ENCODE measurements at places on chromosomes 16 and 17.
A peak's percentile ranks its signal among the peaks of the same experiment; 100 is the strongest.

DNA sequence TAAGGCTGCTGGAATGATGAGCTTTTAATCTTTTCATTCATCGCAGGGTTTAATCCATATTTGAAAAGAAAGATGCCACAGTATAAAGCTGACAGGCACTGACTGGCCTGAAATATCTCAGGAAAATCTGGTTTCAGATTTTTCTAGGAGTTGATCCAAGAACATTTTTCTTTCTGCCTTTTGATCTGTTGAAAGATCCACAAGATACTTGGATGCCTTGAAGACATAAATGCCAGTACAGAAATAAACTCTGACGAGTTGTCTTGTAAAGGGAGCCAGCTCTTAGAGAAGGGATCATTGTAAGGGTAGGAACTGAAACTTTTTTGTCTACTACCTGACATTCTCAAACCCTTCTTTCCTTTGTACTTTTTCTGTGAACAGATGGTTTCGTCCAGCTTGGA, 25.4 kb upstream of the KRT20 start:
- no peak for DNase-seq

- DNase-seq, result no peak
Measured at GRCh38 chr17:35460354-35460851, 11.8 kb upstream of the SLFN13 start.

GRCh38 chr16:82748026-82748425, 121.3 kb downstream of the CDH13 start:
- no peak for DNase-seq

DNA sequence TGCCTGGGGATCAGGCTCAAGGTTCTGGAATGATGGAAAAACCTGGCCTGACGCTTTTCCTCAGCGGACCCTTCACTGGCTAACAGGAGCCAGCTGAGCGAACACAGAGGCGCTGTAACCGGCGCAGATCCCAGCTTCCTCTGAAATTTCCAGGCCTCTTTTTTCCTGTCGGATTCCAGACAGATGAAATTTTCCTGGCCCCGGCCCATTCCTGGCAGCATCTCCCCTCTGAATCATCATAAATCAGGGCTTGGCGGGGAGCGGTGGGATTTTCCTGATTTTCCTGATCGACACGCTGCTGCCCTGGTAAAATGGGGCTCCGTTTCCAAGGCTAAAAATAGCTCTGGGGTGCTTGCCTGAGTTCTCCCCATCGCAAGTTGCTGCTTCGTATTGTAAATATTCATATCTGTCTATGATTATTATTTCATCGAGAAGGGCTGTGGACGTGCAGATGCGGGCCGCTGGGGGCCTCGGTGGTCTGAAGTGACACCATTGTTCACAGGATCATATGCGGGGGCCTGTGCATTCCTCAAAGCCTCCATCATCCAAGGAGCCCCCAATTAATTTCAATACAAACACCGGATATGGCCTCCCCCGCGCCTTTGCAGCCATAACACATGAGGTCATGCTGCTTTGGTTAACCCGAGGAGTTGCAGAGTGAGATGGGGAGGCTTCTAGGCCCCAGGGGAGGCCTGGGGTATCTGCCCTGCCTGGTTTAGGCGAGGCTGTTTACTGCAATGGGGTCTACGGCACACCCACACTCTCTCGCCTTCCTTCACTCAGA, 45.8 kb upstream of the ETV4 start:
- DNase-seq, result no peak

- no peak for DNase-seq
Measured at GRCh38 chr16:48895142-48895541, 285.2 kb upstream of the N4BP1 start.

- no peak for DNase-seq
Measured at GRCh38 chr16:15435216-15435864, 952 bp downstream of the BMERB1 start.

DNA sequence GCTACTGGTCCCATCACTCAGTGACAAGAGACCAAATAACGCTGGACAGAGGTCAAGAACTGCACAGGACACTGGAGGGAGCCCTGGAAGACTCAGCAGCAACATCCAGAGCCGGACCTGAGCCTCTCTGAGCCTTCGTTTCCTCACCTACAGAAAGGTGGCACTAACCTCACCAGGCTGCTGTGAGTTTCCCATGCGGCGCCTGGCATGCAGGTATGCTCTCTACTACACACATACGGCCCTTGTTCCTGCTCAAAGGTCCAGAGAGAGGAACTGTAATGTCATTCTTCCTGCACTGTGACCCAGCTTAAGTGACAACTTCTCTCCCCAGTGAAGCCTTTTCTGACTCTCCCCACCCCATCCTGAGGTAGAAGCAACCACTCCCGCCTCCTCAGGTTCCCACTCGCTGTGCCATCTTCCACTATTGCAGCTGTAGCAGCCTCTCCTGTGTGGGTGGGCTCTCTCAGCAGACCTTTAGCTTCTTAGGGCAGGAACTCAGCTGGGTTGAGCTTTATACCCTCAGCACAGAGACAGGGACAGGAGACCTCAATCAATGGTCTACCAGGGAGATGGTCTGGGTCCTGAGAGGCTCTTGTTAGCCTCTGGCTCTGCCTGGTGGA, 43.9 kb upstream of the SREBF1 start:
- no peak for DNase-seq

DNA sequence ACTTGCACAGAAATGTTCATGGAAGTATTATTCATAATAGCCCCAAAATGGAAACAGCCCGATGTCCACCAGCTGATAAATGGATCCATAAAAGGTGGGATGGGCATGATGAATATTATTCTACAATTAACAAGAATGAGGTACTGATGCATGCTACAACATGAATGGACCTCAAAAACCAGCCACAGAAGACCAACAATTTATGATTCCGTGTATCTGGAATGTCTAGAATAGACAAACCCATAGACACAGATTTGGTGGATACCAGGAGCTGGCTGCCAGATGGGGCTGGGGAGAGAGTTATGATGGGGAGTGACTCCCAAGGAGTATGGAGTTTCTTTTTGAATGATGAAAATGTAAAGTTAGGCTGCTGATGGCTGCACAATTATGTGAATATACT, 10.8 kb upstream of the NAGLU start:
- no peak for DNase-seq

DNA sequence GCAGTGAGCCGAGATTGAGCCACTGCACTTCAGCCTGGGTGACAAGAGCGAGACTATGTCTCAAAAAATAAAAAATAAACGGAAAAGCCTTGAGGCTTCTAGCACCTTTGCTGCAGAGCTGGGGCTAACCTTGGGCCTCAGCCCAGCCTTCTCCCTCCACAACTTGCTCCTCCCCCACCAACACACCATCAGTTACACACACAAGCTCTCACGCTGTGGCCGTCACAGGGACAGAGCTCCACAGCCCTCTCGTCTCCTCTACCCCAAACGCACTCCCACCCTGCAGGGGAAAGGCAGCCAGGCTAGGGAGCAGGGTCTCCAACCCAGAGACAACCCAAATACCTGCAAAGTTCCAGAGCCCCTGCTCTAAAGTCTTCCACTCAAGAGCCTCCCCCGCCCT, 22.0 kb upstream of the MRPS23 start:
- no peak for DNase-seq

- DNase-seq, result no peak
Measured at GRCh38 chr17:66711881-66712321, 123.0 kb upstream of the CACNG5 start.

DNA sequence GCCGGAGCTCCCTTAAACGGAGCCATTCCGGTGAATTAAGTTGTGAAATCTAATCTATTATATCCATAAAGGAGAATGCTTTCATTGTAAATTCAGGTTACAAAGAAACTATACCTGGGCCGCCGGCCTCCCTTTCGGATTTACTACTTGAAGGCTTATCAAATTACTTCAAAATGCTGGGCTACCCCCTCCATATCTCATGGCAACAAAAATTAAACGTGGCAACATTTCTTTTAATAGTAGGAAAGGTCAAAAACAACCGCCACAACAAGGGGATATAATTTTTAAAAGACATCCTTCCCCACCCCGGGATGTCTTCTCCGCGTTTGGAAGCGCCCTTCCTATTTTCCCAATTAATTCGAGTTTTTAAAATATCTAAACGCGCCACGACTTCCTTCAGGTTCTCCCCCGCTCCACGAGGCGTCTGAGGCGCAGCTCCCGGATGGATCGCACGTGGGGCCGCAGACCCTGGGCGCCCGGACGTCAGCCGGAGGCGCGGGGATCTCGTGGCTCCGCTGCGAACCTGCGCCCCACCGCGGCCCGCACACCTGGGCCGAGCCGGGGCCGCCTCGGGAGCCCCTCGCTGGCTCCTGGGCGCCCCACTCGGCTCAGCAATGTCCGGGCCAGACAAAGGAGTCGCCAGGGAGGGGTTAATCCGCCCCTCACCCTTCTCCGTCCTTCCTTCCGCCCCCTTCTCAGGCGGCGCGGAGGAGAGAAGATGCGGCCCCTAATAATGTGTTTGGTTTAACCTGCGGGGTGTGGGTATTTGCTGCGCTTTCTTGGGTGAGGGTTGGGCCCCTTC, 47.4 kb upstream of the SLC38A10 start:
- DNase-seq, result no peak

DNA sequence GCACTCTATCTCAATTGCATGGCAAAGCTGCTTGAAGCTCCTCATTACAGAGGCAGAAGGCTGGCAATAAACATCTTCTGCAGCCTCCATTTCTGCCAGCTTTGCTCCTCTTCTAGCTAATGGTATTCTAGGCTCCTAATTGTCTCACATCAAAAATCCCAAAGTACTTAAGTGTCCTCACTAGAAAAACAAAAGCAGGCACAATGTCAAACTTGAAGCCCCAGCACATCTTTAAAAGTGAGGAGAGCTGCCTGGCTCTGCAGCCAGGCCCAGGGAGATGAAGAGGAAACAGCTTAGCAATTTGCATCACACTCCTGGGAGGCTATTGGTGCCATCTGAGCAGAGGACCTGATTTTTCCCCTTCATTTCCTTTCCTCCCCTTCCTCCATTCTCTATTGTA, 197.1 kb downstream of the KCNJ2 start:
- DNase-seq, result no peak

GRCh38 chr17:64546716-64547115, 39.9 kb downstream of the CEP95 start:
- DNase-seq, result no peak

- DNase-seq, result peak; percentile 27
Measured at GRCh38 chr17:82065638-82066303, at the start of gene DUS1L. TSS of gene DUS1L (minus strand) at chr17:82065804. CDS start at chr17:82065059, 745 bp downstream.

DNA sequence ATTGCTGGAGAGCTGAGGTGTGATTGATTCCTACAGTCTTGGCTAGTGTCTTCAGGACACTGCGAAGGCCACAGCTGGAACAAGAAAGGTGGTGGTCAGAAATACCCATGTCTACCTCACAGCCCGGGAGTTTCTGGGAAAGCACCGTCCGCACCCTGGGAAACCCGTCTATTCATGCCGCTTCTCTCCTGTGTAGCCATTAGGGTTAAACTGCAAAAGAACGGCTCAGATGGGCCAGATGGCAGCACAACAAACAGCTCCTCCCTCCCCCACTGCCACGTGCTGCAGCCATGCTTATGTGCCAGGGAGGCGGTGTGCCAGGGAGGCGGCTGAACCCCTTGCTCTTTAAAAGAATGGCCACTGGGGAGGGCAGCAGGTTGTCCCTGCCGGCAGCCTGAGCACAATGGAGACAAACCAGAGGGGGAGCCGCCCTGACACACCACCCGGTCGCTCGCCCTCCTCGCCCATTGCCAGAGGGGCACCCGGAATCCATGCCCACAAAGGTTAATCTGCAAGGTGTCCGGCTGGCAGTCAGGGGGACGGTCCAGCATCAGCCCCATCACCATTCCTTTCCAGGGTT, 65.2 kb downstream of the CYTH1 start:
- no peak for DNase-seq

DNA sequence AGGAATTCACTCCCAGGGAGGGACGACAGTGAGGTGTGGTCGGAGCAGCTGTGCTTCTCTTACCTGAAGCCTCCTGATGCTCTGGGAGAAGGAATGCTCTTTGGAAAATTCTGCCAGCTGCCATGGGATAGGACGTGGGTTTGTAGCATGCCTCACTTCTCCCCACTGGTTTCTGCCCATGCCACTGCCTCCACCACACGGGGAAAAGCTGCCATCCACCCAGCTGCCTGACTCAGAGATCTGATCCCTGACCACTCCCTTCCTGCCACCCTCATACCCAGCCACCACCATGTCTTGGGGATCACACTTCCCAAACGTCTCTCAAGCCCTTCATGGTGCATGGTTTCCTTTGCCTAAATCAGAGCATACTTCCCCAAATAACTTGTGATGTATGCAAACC, 80.0 kb downstream of the CPPED1 start:
- no peak for DNase-seq

Data from activated naive CD8-positive, alpha-beta T cell treated with anti-CD3 and anti-CD28 coated beads, Interleukin-2, amount 50 U/mL, for 16 hours (primary cell).